ENCODE measurements at places on chromosomes 2 and 18. TPM values are rescaled to one million over a fixed set of nuclear protein-coding genes. Genes with fewer than 3 reads are reported as not detected.

Gene KIF1A
- not detected for total RNA-seq

Gene SOX11
- total RNA-seq = not detected

Gene LRRC30
- not detected for total RNA-seq

Gene DSC2
- 49.0 TPM for total RNA-seq

Gene PRKD3
- 22.5 TPM for total RNA-seq

Gene NPHP1
- 2.4 TPM for total RNA-seq

Gene ADGRF3
- not detected for total RNA-seq

Gene NABP1
- total RNA-seq = 45.5 TPM

Data from bronchial epithelial cell (primary cell).